ENCODE measurements at places on chromosomes 12 and 14.
A peak's percentile ranks its signal among the peaks of the same experiment; 100 is the strongest.

GRCh38 chr12:91189516-91189915, 6.9 kb upstream of the DCN start:
- no peak for DNase-seq

DNA sequence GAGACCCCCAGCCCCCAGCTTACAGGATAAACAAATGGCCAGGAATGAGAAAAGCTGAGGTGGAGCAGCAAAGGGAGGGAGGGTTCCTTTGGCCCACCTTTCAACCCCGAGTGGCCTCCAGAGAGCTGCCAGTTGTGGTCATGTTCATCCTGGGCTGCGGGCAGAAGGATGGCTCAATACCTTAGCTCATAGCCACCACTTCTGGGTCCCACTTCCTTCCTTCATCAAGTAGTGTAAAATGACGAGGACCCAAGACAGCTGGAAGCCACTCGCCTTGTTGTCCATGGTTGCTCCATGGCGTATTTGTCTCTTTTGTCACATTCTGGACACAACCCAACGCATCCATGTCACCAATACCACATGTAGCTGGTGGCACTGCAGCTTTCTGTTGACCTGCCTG, 24.2 kb downstream of the CRACR2A start:
- DNase-seq = no peak

DNA sequence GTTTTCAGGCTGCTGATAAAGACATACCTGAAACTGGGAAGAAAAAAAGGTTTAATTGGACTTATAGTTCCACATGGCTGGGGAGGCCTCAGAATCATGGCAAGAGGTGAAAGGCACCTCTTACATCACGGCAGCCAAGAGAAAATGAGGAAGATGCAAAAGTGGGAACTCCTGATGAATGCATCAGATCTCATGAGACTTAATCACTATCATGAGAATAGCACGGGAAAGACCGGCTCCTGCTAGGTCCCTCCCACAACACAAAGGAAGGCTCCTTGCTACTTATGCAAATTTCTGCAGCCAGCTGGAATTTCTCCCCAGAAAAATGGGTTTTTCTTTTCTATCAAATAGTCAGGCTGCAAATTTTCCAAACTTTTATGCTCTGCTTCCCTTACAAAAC, 174.1 kb upstream of the RMST start:
- no peak for DNase-seq

DNA sequence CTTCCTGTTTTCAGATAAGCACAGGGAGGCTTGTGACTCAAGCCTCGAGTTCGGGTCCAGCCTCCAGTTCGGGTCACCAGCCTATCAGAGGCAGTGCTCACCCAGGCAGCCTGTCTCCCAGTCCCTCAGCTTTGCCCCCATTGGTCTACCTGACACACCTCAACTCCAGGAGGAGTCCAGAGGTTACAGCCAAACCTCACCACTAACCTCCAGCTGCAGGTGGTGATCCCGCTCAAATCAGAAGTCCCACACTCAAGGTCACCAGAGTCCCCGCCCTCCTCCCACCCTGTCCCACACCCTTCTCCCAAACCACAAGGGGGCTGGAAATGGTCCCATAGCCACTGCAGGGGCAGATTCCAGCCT, 42.1 kb downstream of the KDM2B start:
- DNase-seq = peak; percentile 39

DNA sequence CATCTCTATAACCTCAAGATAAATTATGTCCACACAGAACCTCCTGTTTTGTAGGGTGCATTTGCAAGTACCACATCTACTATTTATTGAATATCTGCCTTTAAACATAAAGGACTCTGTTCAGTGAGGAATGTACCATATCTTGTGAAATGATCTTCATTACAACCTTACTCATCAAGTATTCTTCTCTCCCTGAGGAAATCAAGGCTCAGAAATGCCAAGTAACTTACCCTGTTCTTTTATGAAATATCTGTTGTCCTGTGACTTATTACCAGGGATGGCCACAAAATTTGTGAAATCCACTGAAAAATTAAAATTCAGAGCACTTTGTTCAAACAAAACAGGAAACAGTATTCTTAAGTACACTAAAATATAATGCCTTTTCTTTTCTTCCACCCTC, 366.7 kb downstream of the GALC start:
- DNase-seq = no peak

Data from adrenal gland (tissue), 19 donors.